ENCODE measurements at places on chromosomes 4 and X. TPM values are rescaled to one million over a fixed set of nuclear protein-coding genes. Genes with fewer than 3 reads are reported as not detected.

The DCX gene
- total RNA-seq = not detected

The TCEAL6 gene
- not detected for total RNA-seq

DNA sequence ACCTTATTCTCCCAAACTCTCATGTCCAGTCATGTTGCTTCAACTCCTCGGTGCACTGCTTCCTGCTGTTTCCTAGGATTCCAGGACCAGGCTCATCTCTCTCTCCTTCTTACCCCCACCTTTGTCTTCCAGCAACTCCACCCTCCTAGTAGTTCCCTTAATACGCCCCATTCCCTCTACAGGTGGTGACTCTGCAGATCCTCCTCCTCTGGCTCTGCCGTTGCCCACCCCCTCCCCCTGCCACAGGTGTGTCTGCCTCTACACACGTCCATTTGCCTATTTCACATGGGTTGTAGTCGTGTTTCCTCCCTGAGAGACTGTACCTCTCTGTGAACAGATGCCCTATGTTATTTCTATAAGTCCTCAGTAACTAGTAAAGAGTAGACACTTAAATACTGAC is 32.4 kb downstream of the CDS1 start:
- DNase-seq = no peak

DNA sequence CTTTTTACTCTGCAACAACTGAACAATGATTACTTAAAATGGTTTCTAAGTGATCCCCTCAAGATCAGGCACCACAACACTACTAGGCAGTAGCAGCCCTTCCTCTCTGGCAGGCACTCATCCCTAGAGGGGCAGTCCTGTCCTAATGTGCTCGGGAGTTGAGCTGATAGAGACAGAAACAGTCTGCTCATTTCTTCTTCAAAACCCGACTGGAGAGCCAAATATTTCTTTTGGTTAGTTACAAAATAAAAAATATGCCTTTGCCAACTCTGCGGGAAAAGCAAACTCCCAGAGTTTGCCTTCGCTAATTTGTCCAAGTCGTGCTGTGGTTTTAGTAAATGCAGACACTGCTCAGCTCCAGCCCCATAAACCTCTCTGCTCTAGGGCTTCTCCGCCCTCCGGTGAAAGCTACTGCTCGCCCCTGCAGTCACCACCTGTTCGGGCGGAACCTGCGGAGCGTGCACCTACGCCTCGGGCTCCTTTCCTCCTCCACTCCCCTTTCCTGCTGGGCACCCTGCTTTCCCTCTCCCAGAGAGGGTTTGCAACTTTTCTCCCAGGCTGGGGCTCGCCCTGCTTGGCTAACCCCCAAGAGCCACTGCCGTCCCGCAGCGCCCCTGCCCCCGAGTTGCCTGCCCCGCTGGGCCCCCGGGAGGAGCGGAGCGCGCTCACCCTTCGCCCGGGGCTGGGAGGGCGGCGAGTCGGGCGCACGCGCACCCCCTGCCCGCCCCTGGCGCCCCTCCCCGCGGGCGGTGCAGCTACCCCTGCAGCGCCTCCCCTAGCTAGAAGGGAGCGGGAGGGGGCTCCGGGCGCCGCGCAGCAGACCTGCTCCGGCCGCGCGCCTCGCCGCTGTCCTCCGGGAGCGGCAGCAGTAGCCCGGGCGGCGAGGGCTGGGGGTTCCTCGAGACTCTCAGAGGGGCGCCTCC is at the start of gene NPNT:
Gene NPNT (plus strand): TSS at position 812 of the 923 bp plus-strand sequence. CDS start 182 bp downstream, outside the sequence.
- peak; percentile 75 for DNase-seq

The SHISA3 gene
- 0.90 TPM for total RNA-seq

DNA sequence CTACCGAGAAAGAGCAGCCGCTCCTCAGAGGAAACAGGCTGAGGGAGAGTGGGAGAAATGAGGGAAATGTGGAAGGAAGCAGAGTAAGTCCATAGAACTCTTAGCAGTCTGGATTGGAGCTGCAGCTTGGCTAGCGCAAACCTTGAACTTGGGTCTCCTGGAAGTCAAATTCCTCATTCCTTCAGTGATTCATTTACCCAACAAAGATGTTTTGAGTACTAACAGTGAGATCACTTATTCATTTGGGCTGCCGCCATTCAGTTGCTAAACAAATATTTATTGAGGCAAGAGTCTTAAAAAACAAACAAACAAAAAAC is 51.5 kb downstream of the SEL1L3 start:
- no peak for DNase-seq

GRCh38 chr4:139301113-139301820 is at the start of gene NAA15:
Gene NAA15 (plus strand): TSS chr4:139301505. CDS start chr4:139301778, 273 bp downstream.
- DNase-seq = peak; percentile 98

DNA sequence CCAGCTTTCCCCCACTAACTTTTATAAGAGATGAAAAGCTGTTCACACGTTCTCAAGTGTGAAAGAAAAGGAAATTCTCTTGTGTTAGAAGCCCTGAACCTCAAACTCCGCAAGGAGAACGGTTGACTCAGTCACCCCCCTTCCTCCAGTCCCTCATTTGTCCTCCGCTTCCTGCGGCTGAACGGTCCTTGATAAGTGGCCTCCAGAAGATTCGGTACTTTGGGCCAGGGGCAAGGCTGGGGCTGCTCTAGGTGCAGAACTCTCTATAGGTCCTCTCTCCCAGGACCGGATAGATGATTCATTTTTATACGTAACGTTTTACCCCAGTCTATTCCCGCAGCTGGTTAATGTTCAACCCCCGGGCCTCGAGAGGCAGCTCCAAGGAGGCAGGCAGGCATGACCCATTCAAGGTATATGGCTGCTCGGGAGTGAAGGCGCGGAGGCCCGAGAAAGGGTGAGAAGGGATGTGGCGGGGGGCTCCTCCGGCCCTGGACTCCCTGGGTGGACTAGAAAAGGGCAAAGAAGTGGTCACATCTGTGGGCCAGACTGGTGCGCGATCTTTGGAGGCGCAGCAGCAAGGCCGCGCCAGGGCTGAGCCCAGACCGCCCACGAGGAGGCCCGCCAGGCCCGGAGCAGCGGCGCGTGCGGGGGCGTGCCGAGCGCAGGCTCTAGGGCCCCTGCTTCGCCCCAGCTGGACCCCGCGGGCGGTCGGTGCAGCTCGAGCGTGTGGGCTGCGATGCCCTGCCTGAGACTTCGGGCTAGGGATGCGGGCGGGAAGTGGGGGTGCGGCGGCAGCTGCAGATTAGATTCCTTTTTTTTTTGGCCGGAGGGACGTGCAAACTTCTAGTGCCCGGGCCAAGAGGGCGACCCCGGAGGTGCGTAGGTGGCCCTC is 11.7 kb downstream of the PITX2 start:
- no peak for DNase-seq

- DNase-seq = no peak
Measured at GRCh38 chr4:147776716-147777115, 44.8 kb downstream of the ARHGAP10 start.

The CYTL1 gene
- total RNA-seq = not detected

The SRD5A3 gene
- total RNA-seq = 14.7 TPM

DNA sequence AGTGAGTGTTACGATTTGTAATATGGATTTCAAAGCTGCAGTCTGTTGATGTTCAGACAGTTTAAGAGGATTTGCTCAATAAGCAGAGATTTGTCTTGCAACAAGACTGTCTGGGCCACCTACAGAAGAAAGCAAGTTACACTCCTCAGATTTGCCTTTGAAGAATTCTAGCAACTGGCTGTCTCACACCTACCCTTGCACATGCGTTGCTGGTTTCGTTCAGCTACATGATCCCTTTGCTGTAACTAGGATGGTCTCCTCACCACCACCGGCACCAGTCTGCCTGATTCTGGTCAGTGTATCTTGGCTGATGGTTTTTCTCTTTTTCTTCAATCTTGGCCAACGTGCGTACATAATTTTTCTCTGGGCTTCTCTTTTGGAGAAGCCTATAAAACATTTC is 172.7 kb upstream of the LCORL start:
- no peak for DNase-seq

The RHOXF2B gene
- not detected for total RNA-seq

DNA sequence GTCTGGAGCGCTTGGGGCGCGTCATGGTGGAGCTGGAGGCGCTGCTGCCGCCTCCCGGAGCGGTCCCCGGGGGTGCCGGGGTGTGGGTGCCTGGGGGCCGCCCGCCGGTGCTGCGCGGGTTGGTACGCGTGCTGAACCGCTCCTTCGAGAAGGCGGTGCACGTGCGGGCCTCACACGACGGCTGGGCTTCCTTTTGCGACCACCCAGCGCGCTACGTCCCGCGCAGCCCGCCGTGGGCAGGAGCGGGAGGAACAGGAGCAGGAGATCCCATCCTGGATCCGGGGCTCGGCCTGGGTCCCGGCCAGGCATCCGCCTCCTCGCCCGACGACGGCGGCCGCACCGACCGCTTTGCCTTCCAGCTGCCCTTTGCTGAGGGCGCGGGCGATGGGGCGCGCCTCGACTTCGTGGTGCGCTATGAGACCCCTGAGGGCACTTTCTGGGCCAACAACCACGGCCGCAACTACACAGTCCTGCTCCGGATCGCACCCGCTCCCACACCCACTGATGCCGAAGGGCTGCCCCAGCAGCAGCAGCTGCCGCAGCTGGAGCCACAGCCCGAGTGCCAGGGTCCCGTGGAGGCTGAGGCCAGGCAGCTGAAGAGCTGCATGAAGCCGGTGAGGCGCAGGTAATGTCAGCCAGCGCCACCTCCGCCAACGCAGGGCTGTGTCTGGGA is 792 bp downstream of the PPP1R3F start:
- DNase-seq = peak; percentile 8

DNA sequence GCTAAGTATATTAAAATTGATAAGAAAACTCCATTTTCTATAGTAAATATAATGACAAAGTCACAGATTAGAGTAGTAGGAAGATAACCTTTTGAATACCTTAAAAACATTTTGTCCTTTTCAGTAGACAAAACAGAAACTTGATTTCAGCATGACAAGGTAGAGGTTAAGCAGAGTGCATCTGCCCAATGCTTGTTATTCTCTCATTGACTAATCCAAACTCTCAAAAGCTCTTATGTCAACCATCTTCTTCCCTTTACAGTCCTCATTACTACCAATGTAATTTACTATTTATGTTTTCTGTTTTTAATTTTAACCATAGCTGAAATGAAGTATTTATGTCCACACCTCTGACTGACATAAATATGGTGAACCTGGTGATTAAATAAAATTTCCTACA is 11.1 kb downstream of the NIPAL1 start:
- DNase-seq = no peak

The STK32B gene
- total RNA-seq = 2.2 TPM

DNA sequence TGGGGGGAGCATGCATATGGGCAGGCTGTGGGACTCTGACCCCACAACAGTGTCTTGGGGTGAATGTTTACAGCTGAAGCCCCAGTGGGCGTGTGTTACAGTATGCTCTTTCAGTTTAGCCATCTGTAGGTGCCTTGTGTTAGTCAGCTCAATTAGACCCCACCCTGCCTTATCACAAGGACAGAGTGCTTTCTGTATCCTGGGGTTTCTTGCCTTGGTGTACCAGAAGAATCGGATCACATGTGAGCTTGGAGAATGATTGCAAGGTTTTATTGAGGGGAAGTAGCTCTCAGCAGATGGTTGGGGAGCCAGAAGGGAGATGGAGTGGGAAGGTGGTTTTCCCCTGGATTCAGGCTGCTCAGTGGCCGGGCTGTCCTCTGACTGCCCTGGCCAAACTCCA is 27.3 kb downstream of the SH3BGRL start:
- no peak for DNase-seq

DNA sequence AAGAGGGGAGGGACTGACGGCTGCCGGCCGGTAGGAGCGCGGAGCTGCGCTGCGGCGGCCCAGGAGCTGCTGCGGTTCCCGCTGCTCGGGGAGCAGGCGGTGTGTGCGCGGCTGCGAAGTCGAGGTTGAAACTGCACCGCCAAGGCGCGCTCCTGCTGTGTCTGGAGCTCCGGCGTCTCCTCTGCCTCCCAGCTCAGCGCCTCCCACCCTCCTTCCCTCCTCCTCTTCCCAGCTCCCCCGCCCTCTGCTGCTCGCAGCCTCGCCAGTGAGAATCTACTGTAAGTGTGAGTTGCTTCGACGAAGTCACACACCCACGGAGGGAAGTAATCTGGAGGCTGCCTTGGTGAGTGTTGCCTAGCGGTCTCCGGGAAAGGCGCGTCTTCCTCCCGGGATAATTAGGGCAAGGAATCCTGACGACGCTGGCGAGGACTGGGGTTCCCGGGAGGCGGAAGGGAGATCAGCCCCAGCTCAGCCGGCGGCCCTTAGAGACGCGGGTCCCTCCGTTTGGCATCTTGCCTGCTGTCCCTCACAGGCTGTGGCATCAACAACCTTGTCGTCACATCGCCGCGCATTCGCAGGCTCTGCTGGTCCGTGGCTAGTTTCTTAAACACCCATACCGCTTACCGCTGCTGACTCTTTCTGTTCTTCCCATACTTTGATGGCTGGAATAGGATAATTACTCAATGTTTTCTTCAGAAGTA is at the start of gene EPHA5:
Gene EPHA5 (minus strand): TSS at position 159 of the 701 bp plus-strand sequence. CDS start 747 bp downstream, outside the sequence.
- no peak for DNase-seq

The TMPRSS11A gene
- total RNA-seq = not detected

The ALAS2 gene
- total RNA-seq = not detected

DNA sequence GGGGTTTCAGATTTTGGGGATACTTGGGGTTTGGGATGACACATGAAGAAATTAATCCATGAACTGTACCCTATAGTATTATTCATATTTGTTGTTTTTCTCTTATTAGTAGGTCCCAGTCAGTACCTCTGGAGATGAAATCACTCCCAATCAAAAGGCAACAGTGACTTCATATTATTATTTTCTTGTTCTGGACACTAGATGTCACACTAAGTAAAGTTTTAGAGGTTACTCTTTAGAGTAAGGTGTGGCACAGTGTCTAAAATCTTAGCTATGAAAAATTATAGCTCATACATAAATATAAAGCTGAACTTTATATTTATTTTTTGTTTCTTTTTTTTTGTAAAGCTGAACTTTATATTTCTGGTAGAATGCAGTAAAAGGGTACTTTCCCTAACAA is 35.1 kb downstream of the FAM114A1 start:
- no peak for DNase-seq

The DOK7 gene
- 0.28 TPM for total RNA-seq

- no peak for DNase-seq
Measured at GRCh38 chr4:24089851-24090534, 200.1 kb upstream of the PPARGC1A start.

- no peak for DNase-seq
Measured at GRCh38 chrX:500481-501010, 113.8 kb upstream of the PPP2R3B start.

The FAM9B gene
- total RNA-seq = not detected

The BEX1 gene
- not detected for total RNA-seq

- peak; percentile 72 for DNase-seq
Measured at GRCh38 chrX:63250253-63250868, 100.8 kb downstream of the SPIN4 start.

The TLR2 gene
- total RNA-seq = 7.7 TPM

The ADH4 gene
- 0.19 TPM for total RNA-seq

- DNase-seq = peak; percentile 38
Measured at GRCh38 chrX:22081475-22082092, 49.5 kb downstream of the PHEX start.

The PCDH11X gene
- total RNA-seq = 0.09 TPM

GRCh38 chr4:4574792-4575191 is 32.9 kb upstream of the STX18 start:
- peak; percentile 73 for DNase-seq

DNA sequence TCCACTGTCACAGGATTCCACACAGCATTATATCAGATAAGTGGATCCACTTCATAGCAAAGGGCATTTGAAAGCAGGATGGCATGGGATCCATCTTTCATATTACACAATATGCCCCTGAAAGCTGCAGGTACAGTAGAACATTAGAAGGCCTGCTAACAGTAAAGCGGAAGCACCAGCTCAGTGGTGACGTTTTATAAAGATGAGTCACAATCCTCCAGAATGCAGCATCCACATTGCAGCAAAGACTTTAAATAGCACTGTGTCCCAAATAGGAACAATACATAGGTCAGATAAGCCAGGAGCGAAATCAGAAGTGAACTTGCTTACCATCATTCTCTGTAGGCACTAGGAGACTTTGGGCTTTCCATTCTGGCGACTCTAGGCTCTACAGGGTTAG is 609.5 kb upstream of the FAT1 start:
- no peak for DNase-seq

Measured in mucosa of descending colon (tissue), 3 donors.